ENCODE measurements at places on chromosomes 12 and 14.

GRCh38 chr12:107248187-107248586, 154.8 kb upstream of the CRY1 start:
- DNase-seq, result no peak

GRCh38 chr12:94073441-94074051, 74.8 kb upstream of the PLXNC1 start:
- DNase-seq, result no peak

- no peak for DNase-seq
Observed at GRCh38 chr12:88362439-88362838, 217.8 kb downstream of the KITLG start.

- no peak for DNase-seq
Observed at GRCh38 chr14:42504433-42504832, 897.8 kb downstream of the LRFN5 start.

GRCh38 chr12:48380596-48380995, 29.9 kb upstream of the ZNF641 start:
- DNase-seq, result no peak

Data from hippocampal formation (tissue), 2 donors.